CD4-positive, CD25-positive, alpha-beta regulatory T cell (primary cell): ENCODE measurements at places on chromosomes 11 and 22. TPM values are rescaled to one million over a fixed set of nuclear protein-coding genes. Genes with fewer than 3 reads are reported as not detected.

MS4A15 gene
- total RNA-seq: not detected

VSTM5 gene
- total RNA-seq: not detected

KIF18A gene
- total RNA-seq: 10.6 TPM

FXYD6 gene
- total RNA-seq: not detected

ISX gene
- total RNA-seq: not detected

SAA1 gene
- not detected for total RNA-seq

ABTB2 gene
- 0.89 TPM for total RNA-seq

BCO2 gene
- total RNA-seq: 0.81 TPM

PIM3 gene
- 294 TPM for total RNA-seq

PIH1D2 gene
- total RNA-seq: 0.47 TPM

LRRC56 gene
- 5.8 TPM for total RNA-seq

DUSP18 gene
- 15.5 TPM for total RNA-seq

GLYATL1 gene
- not detected for total RNA-seq

ZP1 gene
- not detected for total RNA-seq

INPP5J gene
- not detected for total RNA-seq

NECTIN1 gene
- total RNA-seq: 2.3 TPM

OLFML1 gene
- not detected for total RNA-seq

CHST1 gene
- total RNA-seq: 0.47 TPM

PLET1 gene
- total RNA-seq: not detected

HMBS gene
- 5.9 TPM for total RNA-seq

CPSF7 gene
- total RNA-seq: 111 TPM

ZW10 gene
- 7.7 TPM for total RNA-seq

TRIM49 gene
- not detected for total RNA-seq

OR1S1 gene
- not detected for total RNA-seq

TMEM45B gene
- total RNA-seq: 1.1 TPM

LMNTD2 gene
- total RNA-seq: 5.1 TPM

RIMBP3C gene
- 0.47 TPM for total RNA-seq

ZNF70 gene
- total RNA-seq: 2.0 TPM

SYTL2 gene
- total RNA-seq: 40.0 TPM

TRIM51 gene
- total RNA-seq: not detected

TRIM6 gene
- total RNA-seq: not detected

GAL3ST3 gene
- total RNA-seq: not detected

MUC5AC gene
- total RNA-seq: not detected

OR51T1 gene
- total RNA-seq: not detected

FGF3 gene
- not detected for total RNA-seq

OR52H1 gene
- total RNA-seq: 0.37 TPM

MYH9 gene
- 1,341 TPM for total RNA-seq

TPBGL gene
- total RNA-seq: 0.12 TPM

LGR4 gene
- 2.7 TPM for total RNA-seq

MAJIN gene
- total RNA-seq: not detected

CCDC73 gene
- not detected for total RNA-seq

RBX1 gene
- total RNA-seq: 40.8 TPM

IRAG1 gene
- total RNA-seq: not detected

HORMAD2 gene
- not detected for total RNA-seq

RAG2 gene
- not detected for total RNA-seq

PNPLA3 gene
- not detected for total RNA-seq

ART1 gene
- not detected for total RNA-seq

GRM5 gene
- total RNA-seq: not detected

TSGA10IP gene
- total RNA-seq: not detected

LRRC55 gene
- not detected for total RNA-seq

CFAP68 gene
- 8.3 TPM for total RNA-seq

MS4A12 gene
- not detected for total RNA-seq
